Transverse colon (tissue), 4 donors: ENCODE measurements at places on chromosomes 12 and 14.

DNA sequence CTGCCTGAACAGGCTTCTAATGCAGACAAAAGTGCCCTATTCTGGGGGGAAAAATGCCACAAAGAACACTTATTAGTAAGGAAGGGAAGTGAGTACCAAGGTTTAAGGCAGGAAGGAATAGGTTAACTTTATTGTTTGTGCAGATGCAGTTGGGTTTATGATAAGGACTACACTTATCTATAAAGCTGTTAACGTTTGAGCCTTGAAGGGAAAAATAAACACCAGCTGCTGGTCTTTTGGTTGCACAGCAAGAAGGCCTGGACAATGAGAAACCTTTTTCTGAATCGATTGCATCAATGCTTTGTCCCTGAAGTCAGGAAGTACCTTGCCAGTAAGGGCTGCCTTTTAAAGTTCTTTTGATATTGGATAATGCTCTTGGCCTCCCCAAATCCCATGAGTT, 407.8 kb downstream of the ATP23 start:
- no peak overlapping the region for H3K4me3 ChIP-seq
- no peaks in the 10 kb centered on the region for H3K4me1 ChIP-seq
- H3K27ac ChIP-seq: peak overlapping the region; percentile 19

DNA sequence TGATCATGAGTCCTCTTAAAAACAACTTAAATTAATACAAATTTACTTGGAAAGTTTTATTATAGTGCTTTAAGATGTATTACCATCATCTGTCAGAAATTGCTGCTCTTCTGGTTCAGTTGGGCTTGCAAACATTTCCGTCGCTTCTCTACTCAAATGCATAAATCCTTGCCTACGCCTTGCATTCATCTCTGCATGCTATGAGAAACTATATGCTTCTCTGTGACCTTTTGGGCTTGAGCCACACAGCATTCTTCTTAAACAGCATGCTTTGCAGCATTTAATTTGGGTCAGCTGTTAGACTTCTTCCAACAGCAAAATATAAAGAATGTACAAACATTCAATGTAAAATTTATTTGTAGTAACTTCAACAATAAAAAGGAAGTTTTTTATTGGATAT, 305.7 kb upstream of the FLRT2 start:
- H3K4me3 ChIP-seq: no peak overlapping the region
- H3K27me3 ChIP-seq: no peaks in the 10 kb centered on the region
- no peak overlapping the region for H3K27ac ChIP-seq
- no peak for DNase-seq

DNA sequence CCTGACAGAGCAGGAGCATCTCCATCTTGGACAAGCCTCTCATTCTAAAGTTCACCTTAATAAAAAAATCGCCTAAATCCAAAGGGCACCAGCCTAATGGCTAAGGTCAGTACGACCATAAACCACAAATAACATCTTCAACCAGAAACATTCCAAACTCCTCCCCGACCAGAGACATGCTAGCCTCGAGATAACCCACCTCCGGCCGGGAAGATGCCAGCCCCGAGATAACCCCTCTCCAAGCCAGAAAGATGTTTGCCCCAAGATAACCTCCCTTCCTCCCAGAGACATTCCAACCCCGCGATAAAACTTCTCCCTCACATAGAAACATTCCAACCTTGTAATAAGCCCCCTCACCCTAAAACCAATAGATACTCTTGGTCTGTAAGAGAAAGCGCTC, 86.8 kb upstream of the PKP2 start:
- H3K4me3 ChIP-seq: no peak overlapping the region
- no peak overlapping the region for H3K27ac ChIP-seq
- H3K36me3 ChIP-seq: no peaks in the 10 kb centered on the region
- no peaks in the 10 kb centered on the region for H3K4me1 ChIP-seq

- no peak overlapping the region for H3K4me3 ChIP-seq
- no peak for DNase-seq
- no peaks in the 10 kb centered on the region for H3K4me1 ChIP-seq
Observed at GRCh38 chr14:42370056-42370455, 763.4 kb downstream of the LRFN5 start.

DNA sequence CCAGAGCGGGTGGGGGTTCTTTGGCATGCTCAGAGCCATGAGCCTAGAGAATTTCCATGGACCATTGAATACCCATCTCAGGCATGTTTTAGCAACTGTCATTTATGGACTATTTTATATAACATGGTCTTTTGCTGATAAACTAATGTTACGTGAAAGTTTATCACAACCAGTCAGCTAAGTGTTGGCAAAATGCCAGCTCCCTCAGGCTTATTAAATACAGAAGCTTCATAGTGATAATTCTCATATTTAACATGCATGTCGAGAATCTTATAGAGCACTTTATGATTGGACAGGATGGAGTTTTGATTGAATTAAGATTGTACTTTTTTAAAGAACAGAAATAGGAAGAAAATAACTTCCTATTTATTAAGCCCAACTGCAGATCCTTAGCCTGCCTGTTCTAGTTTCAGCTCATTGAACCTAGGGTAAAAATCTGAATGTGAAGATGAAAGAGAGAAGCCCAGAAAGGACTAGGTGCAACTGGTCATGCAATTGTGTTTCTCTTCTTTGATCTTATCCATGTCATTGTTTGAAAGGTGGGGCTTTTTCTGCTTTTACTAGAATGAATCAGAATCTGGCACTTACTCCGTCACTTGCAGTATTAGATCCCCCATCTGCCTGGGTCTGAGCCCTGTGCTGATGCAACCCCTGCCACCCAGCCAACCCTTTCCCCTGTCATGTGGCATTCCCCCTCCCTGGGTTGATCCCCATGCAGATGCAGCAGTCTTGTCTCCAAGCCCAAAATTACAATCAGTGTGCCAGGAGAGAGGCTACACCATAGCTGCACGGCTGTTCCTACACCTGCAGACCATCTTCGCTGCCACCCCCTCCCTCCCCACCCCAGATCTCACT, 134.6 kb upstream of the EVL start:
- no peaks in the 10 kb centered on the region for H3K27me3 ChIP-seq
- H3K27ac ChIP-seq: no peak overlapping the region
- H3K4me1 ChIP-seq: no peaks in the 10 kb centered on the region
- no peaks in the 10 kb centered on the region for H3K36me3 ChIP-seq
- no peak for DNase-seq

- no peak overlapping the region for H3K4me3 ChIP-seq
- H3K27ac ChIP-seq: peak overlapping the region; percentile 31
- no peaks in the 10 kb centered on the region for H3K36me3 ChIP-seq
- DNase-seq: no peak
- peaks cover 25% of the 10 kb centered on the region for H3K4me1 ChIP-seq
- H3K27me3 ChIP-seq: no peaks in the 10 kb centered on the region
Observed at GRCh38 chr12:94590428-94590827, 59.9 kb downstream of the TMCC3 start.

DNA sequence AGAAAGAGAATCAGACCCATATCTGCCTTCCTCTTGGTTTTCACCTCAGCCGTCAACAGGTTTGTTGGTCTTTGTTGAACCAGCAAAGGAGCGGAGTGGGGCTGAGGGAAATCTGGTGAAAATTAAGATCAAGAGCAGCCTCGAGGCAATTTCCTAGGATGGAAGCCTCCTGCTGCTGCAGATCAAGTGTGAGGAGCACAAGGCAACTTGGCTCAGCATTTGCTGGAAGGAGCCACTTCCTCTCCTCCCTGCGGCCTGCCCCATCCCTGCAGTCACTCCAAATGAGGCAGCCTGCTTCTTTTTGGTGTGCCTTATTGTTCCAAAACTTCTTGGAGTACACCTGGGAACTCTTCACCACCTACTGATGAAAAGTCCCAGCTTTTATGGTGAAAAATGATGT, 4.9 kb downstream of the TC2N start:
- no peak overlapping the region for H3K4me3 ChIP-seq
- H3K36me3 ChIP-seq: no peaks in the 10 kb centered on the region
- no peaks in the 10 kb centered on the region for H3K27me3 ChIP-seq
- no peak overlapping the region for H3K27ac ChIP-seq
- peaks cover 12% of the 10 kb centered on the region for H3K4me1 ChIP-seq

GRCh38 chr12:132218915-132219314, 74.7 kb downstream of the NOC4L start:
- H3K4me1 ChIP-seq: no peaks in the 10 kb centered on the region
- H3K27me3 ChIP-seq: peaks cover 18% of the 10 kb centered on the region
- DNase-seq: no peak
- no peak overlapping the region for H3K27ac ChIP-seq
- H3K36me3 ChIP-seq: no peaks in the 10 kb centered on the region

DNA sequence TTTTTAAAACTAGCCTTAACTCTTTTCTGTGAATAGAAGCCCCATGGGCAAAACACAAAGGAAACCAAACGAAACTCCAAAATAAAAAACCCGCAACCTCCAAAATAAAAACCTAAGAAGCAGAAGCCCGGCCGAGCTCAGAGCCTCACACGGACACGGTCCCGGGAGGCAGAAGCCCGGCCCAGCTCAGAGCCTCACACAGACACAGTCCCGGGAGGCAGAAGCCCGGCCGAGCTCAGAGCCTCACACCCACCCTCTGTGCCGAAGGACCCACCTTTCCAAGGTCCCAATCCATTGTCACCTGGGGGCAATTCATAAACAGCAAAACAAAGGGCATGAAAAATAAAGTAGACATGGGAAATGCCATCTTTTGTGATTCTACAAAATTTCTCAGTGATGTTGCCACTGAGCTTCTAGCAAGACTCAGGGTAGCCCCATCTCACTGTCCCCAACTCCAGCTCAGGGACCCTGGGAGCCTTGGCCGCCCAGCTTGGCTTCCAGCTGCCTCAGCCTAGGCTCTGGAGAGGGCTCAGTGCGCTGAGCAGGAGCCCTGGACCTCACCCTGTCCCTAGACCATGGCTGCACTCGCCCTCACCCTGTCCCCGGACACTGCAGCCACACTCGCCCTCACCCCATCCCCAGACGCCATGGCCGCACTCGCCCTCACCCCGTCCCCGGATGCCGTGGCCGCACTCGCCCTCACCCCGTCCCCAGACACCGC, 82.2 kb downstream of the GALNT9 start:
- no peak overlapping the region for H3K4me3 ChIP-seq
- H3K27ac ChIP-seq: no peak overlapping the region
- no peaks in the 10 kb centered on the region for H3K27me3 ChIP-seq
- no peaks in the 10 kb centered on the region for H3K36me3 ChIP-seq

DNA sequence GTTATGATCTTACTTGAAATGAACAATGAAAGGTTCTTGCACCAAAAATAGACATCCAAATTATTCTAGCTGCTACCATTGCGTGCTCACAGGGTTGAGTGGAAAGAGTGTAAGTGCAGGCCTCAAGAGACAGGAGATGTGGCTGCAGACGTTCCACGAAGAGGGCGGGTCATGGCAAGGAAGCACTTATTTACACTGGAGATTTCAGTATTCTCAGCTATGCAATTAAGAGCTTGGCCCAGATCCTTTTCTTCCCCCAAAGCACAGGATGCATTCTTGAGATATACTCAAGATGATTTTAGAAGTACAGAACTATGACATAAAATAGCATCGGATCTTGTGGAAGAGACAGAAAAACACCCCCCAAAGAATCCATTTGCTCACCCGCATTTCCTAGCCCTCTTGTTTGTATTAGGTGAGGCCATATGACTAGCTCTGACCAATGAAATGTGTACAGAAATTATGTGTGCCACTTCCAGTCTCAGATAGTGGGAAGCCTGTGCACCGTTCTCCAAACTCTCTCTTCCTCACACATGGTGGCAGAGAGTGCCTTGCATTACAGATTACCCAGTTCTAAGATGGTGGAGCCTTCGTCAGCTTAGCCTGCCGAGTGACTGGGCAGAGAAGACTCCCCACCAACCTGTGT, 261.4 kb downstream of the TTC8 start:
- no peaks in the 10 kb centered on the region for H3K4me1 ChIP-seq
- no peaks in the 10 kb centered on the region for H3K27me3 ChIP-seq
- no peak overlapping the region for H3K4me3 ChIP-seq
- H3K36me3 ChIP-seq: no peaks in the 10 kb centered on the region

- H3K4me1 ChIP-seq: peaks cover 36% of the 10 kb centered on the region
- H3K36me3 ChIP-seq: no peaks in the 10 kb centered on the region
- H3K27ac ChIP-seq: peak overlapping the region; percentile 76
- no peaks in the 10 kb centered on the region for H3K27me3 ChIP-seq
- no peak for DNase-seq
- no peak overlapping the region for H3K4me3 ChIP-seq
Observed at GRCh38 chr14:52051251-52051650, 17.6 kb downstream of the NID2 start.

DNA sequence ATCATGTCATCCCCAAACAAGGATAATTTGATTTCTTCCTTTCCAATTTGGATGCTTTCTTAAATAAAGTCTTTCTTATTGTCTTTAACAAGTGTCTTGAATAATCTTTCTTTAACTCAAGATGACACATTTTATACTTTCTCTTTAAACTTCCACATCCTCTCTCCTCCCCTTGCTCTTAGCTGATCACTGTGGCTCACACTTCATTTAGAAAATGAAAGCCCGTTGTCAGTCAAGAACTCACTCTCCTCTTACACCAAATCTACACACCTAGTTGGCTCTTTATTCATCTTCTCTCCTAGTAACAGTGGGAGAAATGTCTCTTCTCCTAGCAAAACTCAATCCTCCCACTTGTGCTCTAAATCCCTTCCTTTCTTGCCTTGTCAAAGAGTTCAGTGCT, 10.4 kb upstream of the RMST start:
- no peaks in the 10 kb centered on the region for H3K36me3 ChIP-seq
- no peaks in the 10 kb centered on the region for H3K27me3 ChIP-seq
- no peak overlapping the region for H3K4me3 ChIP-seq
- no peaks in the 10 kb centered on the region for H3K4me1 ChIP-seq

DNA sequence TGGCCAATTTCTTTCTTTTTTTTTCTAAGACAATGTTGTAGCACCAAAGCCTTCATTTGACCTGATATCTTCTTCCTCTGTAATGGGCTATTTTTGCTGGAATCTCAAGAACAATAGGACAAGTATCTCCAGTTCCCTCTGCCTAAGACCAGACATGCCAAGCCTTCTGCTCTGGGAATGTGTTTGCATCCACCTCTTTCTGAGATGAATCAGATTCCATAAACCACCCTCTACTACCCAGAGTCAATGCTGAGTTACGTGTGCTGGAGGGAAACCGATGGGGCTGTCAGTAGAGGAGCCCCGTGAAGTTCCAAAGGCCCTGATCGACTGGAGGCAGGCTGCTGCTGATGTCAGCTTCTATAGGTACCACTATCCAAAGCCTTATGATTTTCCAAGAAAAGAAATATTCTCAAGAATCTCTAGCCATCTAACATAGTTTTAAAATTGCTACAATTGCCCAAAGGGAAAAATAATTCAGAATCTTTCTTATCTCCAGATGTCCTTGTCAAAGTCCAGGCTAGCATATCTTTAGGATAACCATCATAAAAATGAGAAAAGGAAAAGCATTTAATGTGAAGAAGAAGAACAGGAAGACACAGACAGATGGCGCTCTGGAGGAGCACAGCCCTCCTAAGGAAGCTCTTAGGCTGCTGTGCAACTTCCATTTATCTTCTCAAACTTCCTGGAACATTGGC, 101.9 kb downstream of the SLC8A3 start:
- H3K4me3 ChIP-seq: no peak overlapping the region
- no peaks in the 10 kb centered on the region for H3K36me3 ChIP-seq
- H3K27ac ChIP-seq: no peak overlapping the region
- H3K27me3 ChIP-seq: peaks cover 10% of the 10 kb centered on the region
- no peaks in the 10 kb centered on the region for H3K4me1 ChIP-seq

DNA sequence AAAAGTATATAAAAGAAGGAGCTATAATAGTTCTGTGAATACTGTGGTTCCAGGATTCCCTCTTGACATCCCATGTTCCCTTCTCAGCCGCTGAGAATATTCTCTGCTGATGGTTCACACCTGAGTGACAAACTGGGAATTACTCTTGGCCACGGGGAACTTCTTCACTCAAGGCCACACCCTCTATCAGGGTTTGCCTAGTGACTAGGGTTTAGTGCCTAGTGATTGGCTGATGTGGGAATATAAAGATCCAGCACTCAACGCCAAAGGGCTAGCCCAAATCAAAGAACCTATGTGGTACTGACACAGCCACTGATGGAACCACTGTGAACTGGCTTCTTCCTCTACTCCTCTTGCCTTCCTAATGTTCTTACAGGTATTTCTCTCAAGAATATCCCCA, 248.4 kb downstream of the ASCL1 start:
- no peaks in the 10 kb centered on the region for H3K36me3 ChIP-seq
- DNase-seq: no peak
- no peak overlapping the region for H3K27ac ChIP-seq
- no peaks in the 10 kb centered on the region for H3K27me3 ChIP-seq
- no peak overlapping the region for H3K4me3 ChIP-seq
